Thyroid gland (tissue), 4 donors: ENCODE measurements at places on chromosomes 5 and 9. TPM values are rescaled to one million over a fixed set of nuclear protein-coding genes. Genes with fewer than 3 reads are reported as not detected.

DNA sequence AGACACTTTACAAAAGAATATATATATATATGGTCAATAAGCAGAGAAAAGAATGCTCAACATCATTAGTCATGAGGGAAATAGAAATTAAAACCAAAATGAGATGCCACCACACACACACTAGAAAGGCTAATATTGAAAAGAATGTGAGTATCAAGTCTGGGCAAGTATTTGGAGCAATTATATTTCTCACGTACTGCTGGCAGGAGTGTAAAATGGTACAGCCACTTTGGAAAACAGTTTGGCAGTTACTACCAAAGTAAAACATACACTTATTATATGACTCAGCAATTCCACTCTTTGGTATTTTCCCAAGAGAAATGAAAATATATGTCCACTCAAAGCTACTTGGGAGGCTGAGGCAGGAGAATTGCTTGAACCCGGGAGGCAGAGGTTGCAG lies 29.8 kb downstream of the NEUROG1 start:
- no peaks in the 10 kb centered on the region for H3K4me1 ChIP-seq
- H3K27me3 ChIP-seq: peaks cover 5% of the 10 kb centered on the region
- no peak overlapping the region for H3K27ac ChIP-seq
- H3K36me3 ChIP-seq: no peaks in the 10 kb centered on the region

The CTXN3 gene
- not detected for total RNA-seq

GRCh38 chr5:122408592-122409224 lies 96.7 kb downstream of the SNCAIP start:
- H3K27me3 ChIP-seq: no peaks in the 10 kb centered on the region
- no peaks in the 10 kb centered on the region for H3K4me1 ChIP-seq
- no peak overlapping the region for H3K27ac ChIP-seq
- no peak overlapping the region for H3K4me3 ChIP-seq
- H3K36me3 ChIP-seq: no peaks in the 10 kb centered on the region
- no peak for DNase-seq

The GFRA3 gene
- total RNA-seq: not detected

DNA sequence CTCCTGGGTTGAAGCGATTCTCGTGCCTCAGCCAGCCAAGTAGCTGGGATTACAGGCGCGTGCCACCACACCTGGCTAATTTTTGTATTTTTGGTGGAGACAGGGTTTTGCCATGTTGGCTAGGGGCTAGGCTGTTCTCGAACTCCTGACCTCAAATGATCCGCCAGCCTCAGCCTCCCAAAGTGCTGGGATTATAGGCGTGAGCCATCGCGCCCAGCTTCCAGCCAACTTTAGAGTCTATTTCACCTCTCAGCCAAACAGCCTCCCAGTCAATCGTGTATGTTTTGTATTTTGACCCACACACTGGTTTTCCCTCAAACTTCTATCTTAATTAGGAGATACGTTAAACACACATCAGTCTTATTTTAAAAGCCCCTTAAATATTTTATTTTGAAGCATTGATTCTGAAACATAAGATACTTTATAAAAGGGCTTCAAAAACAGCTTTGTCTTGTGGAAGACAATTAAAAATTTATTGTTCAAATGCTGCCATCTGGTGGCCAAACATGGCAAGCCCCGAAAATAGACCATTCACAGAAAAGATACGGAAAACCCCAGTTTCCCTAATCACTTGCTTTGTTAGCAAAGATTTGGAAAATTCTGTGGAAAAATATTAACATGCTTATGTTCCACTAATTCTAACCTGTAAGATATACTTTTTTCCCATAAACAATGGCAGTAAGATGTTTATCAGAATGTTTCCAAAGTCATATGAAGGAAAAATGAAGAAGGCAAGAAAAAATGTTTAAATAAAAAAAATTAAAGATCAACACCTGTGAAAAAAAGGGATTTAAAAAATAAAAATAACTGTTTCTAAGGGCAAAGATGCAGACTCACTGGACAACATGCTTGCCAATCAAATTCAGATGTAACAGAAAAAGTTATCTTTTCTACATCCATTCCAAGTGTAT lies 33.1 kb downstream of the APTX start:
- no peak overlapping the region for H3K4me3 ChIP-seq
- peaks cover 8% of the 10 kb centered on the region for H3K36me3 ChIP-seq
- no peaks in the 10 kb centered on the region for H3K4me1 ChIP-seq

The CNTNAP3B gene
- 20.3 TPM for total RNA-seq

The JAKMIP2 gene
- total RNA-seq: under 0.01 TPM

DNA sequence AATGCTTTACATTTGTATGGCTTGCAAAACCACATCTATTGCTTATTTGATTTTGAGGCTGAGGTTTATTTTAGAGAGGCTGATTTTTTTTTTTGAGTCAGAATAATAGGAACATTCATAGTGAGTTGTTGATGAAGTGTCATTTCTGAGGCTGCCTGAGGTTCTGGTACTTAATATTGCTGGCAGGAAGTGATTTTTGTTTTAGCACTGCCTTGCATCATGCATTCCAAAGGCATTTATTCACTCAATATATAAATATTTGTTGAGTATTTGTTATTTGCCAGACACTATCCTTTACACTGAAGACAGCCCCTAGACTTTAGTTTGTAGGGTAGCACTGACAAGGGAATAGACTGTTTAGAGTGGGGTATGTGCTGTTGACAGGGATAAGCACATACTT lies 2.7 kb downstream of the RNF20 start:
- H3K27ac ChIP-seq: no peak overlapping the region
- H3K4me1 ChIP-seq: peaks cover 13% of the 10 kb centered on the region
- peaks cover 24% of the 10 kb centered on the region for H3K36me3 ChIP-seq

The CDKN2B gene
- 0.79 TPM for total RNA-seq

DNA sequence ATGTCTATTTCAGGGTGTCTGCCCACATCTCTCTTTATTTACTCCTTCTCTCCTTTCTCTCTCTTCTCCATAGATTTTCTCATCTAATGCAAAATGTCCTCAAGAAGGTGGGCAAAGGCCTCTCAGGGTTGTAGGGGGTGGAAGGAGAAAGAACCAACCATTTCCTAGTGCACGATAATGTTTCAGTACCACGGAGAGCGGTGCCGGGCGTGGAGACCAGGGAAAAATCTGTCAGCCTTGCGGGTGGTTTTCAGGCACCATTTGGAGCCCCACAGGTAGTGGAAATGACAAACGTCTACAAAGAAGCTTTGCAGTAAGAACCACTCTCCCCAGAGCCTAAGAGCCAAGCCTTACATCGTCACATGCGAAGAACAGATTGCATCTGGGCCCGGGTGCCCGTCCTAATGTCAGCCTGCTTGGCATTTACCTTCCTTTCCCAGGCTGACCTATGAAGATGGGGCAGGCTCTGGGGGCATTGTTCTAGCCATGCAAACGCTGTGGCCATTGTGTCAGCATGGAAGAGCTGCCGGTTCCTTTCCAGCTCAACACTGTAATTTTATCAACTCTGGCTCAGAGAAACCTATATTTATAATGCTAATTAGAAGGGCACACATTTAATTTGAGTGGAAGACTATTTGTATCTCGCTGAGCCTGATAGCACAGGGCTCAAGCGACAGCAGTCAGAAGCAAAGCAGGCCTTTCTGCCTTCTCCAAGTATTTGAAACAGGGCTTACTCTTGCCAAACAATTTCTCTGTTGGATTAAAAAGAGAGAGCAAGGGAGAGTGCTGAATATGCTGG lies 430.1 kb upstream of the WWC1 start:
- no peaks in the 10 kb centered on the region for H3K4me1 ChIP-seq
- DNase-seq: peak; percentile 41
- H3K36me3 ChIP-seq: no peaks in the 10 kb centered on the region
- H3K27ac ChIP-seq: no peak overlapping the region
- peaks cover 10% of the 10 kb centered on the region for H3K27me3 ChIP-seq

GRCh38 chr9:3473405-3473804 lies 52.4 kb downstream of the RFX3 start:
- no peaks in the 10 kb centered on the region for H3K36me3 ChIP-seq
- H3K4me1 ChIP-seq: no peaks in the 10 kb centered on the region
- H3K27me3 ChIP-seq: no peaks in the 10 kb centered on the region
- DNase-seq: no peak

- no peak for DNase-seq
- H3K27me3 ChIP-seq: no peaks in the 10 kb centered on the region
- H3K27ac ChIP-seq: no peak overlapping the region
- no peaks in the 10 kb centered on the region for H3K4me1 ChIP-seq
Measured at GRCh38 chr9:95727947-95728520, 147.5 kb upstream of the ERCC6L2 start.

GRCh38 chr5:6730407-6730806 lies 17.2 kb downstream of the TENT4A start:
- DNase-seq: no peak
- no peaks in the 10 kb centered on the region for H3K36me3 ChIP-seq
- H3K27me3 ChIP-seq: no peaks in the 10 kb centered on the region
- H3K27ac ChIP-seq: no peak overlapping the region
- H3K4me1 ChIP-seq: peaks cover 9% of the 10 kb centered on the region

- H3K36me3 ChIP-seq: no peaks in the 10 kb centered on the region
- no peak overlapping the region for H3K27ac ChIP-seq
- no peak for DNase-seq
- H3K27me3 ChIP-seq: no peaks in the 10 kb centered on the region
- H3K4me3 ChIP-seq: no peak overlapping the region
Measured at GRCh38 chr5:39447968-39448367, 23.2 kb upstream of the DAB2 start.

The OTULINL gene
- total RNA-seq: 7.4 TPM

The SYK gene
- 50.7 TPM for total RNA-seq

The HRH2 gene
- total RNA-seq: 0.44 TPM

DNA sequence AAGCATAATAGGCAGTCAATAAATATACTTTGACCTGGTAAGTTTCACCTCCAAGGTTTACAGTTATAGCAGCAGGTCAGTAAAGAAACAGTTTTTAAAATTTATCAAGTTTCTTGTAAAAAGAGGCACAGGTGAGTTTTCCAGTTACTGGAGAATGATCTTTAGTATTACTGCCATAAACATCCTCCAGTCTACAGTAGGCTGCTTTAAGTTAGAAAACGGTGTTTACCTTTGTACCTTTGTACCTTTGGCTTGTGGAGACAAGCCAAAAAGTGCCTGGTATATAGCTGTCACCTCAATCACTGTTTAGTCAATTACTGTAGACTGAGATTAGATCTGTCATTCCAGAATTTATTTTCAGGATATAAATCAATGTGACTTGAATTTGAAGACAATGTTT lies 42.7 kb upstream of the SRFBP1 start:
- H3K4me3 ChIP-seq: no peak overlapping the region
- DNase-seq: no peak
- H3K36me3 ChIP-seq: no peaks in the 10 kb centered on the region
- H3K4me1 ChIP-seq: no peaks in the 10 kb centered on the region

DNA sequence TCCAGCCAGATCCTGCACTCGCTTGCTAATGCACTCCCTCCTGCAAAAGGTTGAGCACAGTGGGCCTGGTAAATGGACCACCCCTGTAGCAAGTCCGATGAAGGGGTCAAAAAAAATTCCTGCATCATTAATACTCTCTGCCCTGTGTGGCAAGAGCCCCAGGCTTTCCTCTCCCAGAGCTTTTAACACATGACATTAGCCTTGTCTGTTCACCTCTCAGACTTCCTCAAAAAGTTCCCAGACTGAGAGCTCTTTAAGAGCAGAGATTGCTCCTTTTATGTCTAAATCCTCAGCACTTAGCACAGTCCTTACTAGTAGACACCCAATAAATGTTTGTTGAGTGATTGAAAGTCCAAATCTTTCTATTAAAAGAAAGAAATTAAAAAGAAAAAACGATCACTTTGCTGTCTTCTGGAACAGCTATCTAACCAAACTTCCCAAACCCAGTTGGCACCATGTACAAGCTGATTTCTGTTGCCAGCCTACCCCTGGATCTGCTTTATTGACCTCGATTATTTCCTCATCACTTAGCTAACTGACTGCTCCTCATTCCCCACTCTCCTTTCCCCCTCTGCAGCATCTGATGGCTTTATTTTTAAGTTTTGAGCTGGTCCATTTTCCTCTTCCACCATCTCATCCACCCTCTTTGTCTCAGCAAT lies 209.8 kb downstream of the ENC1 start:
- H3K4me3 ChIP-seq: no peak overlapping the region
- H3K27ac ChIP-seq: no peak overlapping the region
- no peaks in the 10 kb centered on the region for H3K4me1 ChIP-seq
- H3K36me3 ChIP-seq: no peaks in the 10 kb centered on the region

- H3K4me1 ChIP-seq: peaks cover 6% of the 10 kb centered on the region
- no peaks in the 10 kb centered on the region for H3K27me3 ChIP-seq
- DNase-seq: no peak
- H3K4me3 ChIP-seq: no peak overlapping the region
- H3K36me3 ChIP-seq: no peaks in the 10 kb centered on the region
Measured at GRCh38 chr9:113644321-113644720, 180.8 kb downstream of the RGS3 start.

The SH3GL2 gene
- not detected for total RNA-seq

DNA sequence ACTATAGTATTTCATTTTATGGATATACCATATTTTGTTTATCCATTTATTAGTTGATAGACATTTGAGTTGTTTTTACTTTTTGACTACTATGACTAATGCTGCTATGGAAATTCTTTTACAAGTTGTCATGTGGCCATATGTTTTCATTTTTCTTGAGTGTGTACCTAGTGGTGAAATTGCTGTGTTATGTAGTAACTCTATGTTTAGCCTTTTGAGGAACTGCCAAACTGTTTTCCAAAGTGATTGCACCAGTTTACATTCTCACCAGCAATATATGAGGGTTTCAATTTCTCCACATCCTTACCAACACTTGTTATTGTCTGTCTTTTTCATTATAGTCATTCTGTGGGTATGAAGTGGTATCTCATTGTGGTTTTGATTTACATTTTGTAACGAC lies 75.4 kb downstream of the GRIA1 start:
- no peaks in the 10 kb centered on the region for H3K4me1 ChIP-seq
- no peak overlapping the region for H3K4me3 ChIP-seq
- H3K27ac ChIP-seq: no peak overlapping the region
- no peak for DNase-seq
- H3K27me3 ChIP-seq: no peaks in the 10 kb centered on the region

DNA sequence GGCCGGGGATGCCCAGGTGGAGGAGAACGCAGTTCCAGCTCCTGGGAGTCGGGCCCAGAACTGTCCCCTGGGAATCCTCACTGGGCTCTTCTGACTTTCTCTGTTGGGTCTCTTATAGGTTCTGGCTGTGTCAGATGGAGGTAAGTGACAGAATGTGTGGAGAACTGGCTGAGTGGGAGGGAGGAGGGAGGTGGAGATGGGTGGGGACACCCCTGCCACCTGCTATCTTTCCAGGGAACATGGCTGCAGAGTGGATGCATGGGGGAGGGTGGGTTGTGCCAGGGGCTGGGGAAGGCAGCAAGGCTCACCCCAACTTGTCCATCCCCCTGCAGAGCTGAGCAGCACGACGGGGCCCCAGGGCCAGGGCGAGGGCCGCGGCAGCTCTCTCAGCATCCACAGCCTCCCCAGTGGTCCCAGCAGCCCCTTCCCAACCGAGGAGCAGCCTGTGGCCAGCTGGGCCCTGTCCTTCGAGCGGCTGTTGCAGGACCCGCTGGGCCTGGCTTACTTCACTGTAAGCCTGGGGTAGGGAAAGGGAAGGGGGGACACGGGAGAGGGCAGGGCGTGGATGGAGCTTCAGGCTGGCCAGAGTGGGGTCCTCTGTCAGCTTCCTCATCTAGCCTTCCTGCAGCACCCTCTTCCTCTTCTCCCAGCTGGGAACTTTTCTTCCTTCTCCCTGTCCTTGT lies 8.3 kb downstream of the RGS14 start:
- no peaks in the 10 kb centered on the region for H3K36me3 ChIP-seq
- no peak for DNase-seq
- H3K4me1 ChIP-seq: peaks cover 26% of the 10 kb centered on the region
